Mesenteric fat pad (tissue), 1 donor: ENCODE measurements at places on chromosomes 5 and 9.

DNA sequence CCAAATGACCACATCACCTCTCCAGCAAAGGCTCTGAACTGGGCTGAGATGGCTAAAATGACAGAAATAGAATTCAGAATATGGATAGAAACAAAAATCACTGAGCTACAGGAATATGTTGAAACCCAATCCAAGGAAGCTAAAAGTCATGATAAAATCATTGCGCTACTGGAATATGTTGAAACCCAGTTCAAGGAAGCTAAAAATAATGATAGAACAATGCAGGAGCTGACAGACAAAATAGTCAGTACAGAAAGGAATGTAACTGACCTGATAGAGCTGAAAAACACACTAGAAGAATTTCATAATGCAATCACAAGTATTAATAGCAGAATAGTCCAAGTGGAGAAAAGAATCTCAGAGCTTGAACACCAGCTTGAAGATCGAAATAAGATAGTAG, 394.9 kb upstream of the GRAMD2B start:
- no peak for DNase-seq

- no peak for DNase-seq
Measured at GRCh38 chr5:78008356-78008967, 232.3 kb upstream of the TBCA start.

- no peak for DNase-seq
Measured at GRCh38 chr9:4850603-4851310, 58.0 kb downstream of the RCL1 start.

- DNase-seq = no peak
Measured at GRCh38 chr5:137582218-137582617, 83.1 kb upstream of the SPOCK1 start.

DNA sequence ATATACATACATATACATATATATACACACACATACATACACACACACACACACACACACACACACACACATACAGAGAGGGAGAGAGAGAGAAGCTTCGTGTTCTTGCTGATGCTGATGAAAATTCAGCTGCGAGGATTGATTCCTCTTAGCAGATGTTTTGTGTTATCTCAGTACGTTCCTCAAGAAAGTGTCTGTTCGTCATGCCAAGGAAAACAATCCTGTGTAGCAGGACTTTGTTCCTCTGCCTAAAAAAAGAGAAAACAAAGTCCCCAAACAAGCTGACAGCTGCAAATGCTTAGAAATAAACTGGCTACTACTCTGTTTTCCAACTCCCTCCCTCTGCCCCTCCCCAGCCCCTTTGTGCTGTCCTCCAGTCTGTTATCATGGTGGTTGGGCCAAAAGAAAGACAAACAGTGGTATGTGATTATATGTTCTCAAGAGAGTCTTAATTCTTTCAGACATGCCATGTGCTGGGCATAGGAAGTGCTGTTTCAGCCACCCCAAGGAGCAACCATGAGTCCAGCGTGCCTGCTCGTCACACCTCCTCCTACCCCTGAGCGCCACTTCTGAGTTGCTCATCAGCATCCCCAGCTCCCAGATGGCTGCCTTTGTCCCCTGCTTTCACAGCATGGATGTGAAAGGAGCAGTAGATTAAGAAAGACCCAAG, 71.5 kb upstream of the EQTN start:
- DNase-seq = no peak

- no peak for DNase-seq
Measured at GRCh38 chr9:125816321-125816720, 69.1 kb downstream of the PBX3 start.

GRCh38 chr5:104431002-104431620, 868.5 kb upstream of the NUDT12 start:
- DNase-seq = no peak

DNA sequence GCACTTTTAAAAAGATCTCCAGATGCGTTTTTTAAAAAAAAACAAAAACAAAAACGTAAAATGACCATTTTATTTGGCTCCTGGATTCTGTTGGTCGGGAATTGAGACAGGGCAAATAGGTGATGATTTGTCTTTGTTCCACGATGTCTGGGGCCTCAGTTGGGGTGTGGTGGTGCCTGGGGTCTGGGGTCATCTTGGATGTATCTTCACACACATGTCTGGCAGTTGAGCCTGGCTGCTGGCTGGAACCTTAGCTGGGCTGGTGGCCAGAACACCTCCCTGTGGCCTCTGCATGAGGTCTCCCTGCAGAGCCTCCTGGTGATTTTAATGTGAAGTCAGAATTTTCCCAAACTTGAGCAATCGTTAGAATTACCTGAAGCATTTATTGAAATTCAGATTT, 42.5 kb upstream of the BASP1 start:
- no peak for DNase-seq

- no peak for DNase-seq
Measured at GRCh38 chr9:136857581-136858412, 5.7 kb downstream of the MAMDC4 start.

DNA sequence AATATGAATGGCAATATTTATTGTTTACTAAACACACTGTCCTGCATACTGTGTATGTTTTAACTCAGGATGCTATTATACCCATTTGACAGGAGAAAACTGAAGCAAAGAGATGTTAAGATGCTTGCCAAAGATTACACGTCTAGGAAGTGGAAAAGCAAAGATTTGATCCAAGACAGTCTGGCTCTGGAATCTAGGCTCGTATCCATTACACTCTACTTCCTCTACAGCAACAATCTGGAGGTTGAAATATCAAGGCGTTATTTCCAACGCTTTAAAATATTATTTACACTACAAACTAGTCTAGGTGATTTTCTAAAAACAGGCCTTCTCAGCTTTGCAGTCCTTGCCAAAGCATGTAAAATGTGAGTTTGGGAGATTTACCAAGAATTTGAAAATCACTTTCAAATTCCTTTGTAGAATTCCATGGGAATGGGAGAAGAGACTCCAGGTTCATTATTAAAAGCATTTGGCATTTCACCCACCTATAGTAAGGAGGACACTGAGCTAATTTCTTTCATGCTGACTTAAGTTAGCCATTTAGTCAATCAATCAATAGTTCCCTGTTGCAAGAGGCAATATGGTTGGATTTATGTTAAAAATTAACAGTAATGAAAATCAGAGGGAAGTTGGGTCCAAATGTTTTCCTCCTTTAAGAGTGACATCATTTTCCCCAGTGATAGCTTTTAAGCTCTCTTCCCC, 356.3 kb upstream of the SMARCA2 start:
- no peak for DNase-seq

DNA sequence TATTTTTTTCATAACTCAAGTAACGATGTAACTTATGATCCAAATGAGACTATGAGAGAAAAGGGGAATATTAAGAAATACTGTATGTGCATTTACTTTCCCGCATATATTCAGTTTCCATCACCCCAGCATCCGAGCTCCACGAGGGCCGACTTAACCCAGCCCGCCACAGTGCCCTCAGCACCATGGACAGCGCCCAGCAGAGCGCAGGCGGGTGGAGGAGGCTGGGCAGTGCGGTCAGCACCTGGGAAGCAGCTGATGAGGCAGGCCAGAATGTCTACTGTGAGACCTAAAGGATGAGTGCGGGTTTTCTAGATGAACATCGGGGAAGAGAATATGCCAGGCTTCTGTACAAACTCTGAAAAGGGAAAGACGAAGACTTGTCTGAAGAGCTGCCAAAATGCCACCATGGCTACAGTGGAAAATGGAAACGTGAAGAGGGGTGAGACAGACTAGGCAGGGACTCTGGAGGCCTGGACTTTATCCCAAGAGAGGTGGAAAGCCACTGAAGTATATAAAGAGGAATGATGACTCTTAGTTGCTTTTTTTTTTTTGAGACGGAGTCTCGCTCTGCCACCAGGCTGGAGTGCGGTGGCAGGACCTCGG, 34.5 kb upstream of the MED27 start:
- no peak for DNase-seq

- no peak for DNase-seq
Measured at GRCh38 chr9:91043056-91043810, 241.6 kb downstream of the SYK start.

DNA sequence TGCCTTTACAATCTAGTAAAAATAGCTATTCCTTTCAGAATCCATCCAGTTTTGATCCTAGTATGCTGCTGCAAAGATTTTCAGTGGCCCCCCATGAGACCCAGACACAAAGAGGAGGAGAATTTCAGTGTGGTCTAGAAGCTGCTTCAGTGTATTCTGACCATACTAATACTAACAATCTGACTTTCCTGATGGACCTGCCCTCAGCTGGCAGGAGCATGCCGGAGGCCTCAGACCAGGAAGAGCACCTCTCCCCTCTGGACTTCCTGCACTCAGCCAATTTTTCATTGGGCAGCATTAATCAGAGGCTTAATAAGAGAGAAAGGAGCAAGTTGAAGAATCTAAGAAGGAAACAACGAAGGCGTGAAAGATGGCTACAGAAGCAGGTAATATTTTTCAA, 48.5 kb downstream of the RNF180 start:
- no peak for DNase-seq

- DNase-seq = no peak
Measured at GRCh38 chr5:45697201-45697600, 1.0 kb upstream of the HCN1 start.

- DNase-seq = no peak
Measured at GRCh38 chr5:150809363-150809762, 30.8 kb downstream of the SMIM3 start.

DNA sequence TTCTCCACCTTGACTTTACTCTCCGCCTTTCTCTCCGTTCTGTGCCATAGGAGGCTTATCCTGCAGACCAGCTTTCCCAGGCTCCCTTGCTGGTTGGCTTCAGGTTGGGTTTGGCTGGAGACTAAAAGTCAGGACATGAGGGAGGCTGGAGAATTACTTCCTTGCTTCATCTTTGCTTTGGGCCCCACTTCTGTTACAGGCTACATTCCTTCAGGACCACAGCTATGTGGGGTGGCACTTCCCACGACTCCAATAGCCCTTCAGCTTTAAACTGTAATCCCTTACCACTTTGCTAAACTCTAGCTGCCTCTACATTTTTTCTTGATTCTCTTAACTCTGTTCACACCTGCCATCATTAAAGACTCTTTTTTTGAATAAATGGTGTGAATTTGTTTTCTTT, 186.7 kb upstream of the NR4A3 start:
- DNase-seq = no peak

DNA sequence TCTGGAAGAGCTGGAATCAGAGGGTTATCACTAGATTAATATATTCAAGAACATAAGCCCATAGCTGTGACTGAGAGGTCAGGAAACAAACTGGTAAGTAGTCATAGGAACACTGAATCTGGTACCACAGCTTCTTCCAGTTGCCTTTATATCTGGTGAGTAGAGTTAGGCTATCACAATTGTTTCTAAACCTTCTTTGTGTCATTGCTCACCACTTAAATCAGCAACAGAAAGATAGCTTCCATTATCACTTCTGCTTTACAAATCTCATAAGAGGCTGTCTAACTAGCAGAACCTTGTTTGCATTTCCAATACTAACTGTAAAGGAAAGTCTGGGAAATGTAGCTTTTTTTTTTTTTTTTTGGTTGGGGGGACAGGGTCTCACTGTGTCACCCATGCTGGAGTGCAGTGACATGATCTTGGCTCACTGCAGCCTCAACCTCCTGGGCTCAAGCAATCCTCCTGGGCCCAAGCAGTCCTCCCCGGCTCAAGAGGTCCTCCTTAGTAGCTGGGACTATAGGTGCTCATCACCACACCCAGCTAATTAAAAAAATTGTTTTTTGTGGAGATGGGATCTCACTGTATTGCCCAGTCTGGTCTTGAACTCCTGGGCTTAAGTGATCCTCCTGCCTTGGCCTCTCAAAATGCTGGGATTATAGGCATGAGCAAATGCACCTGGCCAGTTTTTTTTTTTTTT, 22.0 kb downstream of the CDC42SE2 start:
- no peak for DNase-seq

GRCh38 chr5:178403351-178403750, 170.7 kb upstream of the PHYKPL start:
- DNase-seq = peak; percentile 30
